ENCODE measurements at places on chromosomes 2 and 18. TPM values are rescaled to one million over a fixed set of nuclear protein-coding genes. Genes with fewer than 3 reads are reported as not detected.

GRCh38 chr2:241066893-241067341, 35.2 kb downstream of the MTERF4 start:
- no peak for DNase-seq

Gene LRP1B
- not detected for total RNA-seq

Gene EFHD1
- total RNA-seq: not detected

Gene AAMP
- 108 TPM for total RNA-seq

GRCh38 chr2:63064197-63064596, 13.6 kb downstream of the OTX1 start:
- DNase-seq: no peak

Gene CFAP221
- not detected for total RNA-seq

DNA sequence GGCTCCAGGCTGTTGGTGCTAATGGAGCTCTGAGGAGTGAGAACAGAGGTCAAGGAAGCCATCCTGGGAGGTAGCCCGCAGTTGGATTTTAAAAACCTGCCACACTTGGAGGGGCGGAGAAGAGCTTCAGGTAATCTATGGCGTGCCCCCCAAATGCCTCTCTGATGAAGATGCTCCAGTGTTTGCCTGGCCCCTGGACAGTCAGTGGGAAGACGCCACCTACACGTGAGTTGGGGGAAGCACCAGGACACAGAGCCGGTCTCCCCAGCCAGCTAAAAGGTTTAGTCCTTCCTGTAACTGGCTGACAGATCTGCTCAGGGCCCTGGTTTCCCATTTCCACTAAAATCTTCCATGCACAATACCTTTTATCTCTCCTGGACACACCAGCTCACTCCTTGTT, 225.0 kb downstream of the TTC32 start:
- no peak for DNase-seq

DNA sequence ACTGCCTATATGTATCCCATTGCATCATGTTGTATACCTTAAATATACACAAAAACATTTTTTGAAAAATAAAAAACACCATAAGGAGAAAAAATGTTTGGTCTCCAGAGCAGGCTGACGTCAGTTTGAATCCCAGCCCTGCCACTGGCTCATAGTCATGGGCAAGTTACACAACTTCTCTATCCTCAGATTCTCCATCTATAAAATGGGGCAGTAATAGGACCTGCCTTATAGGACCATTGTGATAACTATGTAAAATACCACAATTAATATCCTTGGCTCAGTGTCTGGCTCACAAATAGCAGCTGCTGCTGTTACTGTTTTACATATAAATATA, 135.6 kb downstream of the SMAD7 start:
- DNase-seq: no peak

- no peak for DNase-seq
Measured at GRCh38 chr2:21070341-21071257, 26.7 kb upstream of the APOB start.

DNA sequence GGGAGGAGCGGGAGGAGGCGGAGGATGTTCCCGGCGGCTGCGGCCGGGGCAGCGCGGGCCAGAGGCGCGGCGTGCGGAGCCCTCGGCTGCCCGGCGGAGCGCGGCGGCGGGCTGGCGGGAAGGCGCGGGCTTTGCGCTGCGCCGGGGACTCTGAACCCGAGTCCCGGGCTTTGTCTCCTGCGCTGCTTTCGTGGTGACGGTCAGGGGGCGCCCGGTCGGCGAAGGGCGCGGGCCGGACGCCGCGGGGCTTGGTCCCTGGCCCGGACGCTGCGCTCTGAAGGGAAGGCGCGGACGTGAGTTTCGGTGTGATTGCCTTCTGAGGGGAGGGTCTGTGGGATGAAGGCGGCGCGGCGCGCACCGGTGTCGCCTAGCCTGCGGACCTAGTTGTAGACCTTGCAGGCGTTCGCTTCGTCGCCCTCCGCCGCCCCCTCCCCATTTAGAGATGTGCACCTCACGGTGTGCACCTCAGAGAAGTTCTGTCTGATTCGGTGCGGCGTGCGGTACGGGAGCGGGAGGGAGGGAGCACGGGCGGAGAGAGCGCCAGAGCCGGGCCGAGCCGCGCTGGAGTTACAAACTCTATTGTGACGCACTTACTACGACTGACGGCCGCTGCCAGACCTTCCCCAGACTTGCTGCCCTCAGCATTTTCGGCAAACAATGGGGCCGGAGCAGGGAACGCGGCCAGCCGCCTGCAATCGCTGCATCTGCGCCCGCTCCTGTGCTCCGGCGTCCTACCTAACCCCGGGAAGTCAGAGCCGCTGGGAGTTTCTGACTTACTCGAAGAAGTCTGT, 2.1 kb downstream of the BCL2L11 start:
- no peak for DNase-seq

Gene KYNU
- 0.39 TPM for total RNA-seq

- DNase-seq: no peak
Measured at GRCh38 chr2:69833752-69834151, 4.3 kb downstream of the GMCL1 start.

DNA sequence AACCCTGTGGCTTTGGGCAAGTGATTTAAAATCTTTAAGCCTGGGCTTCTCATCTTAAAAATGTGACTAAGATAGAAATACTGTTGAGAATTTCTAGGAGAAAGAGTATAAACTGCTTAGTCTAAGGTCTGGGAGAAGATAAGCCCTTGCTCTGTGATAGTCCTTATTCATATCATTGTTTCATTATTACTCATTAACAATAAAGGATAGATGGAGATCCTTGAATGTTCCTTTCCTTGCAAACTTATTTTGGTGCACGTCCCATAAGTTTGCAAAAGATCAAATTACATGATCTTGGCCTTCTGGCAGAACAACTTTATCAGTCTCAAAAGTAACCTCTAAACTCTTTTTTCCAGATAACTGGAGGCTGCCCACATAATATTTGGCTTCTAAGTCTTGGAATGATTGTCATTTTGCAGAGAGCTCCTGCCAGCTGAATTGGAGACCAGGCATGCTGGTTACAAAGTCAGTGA, 138.3 kb downstream of the FAM124B start:
- peak; percentile 4 for DNase-seq

Gene RTP5
- not detected for total RNA-seq

Gene NEU4
- total RNA-seq: not detected

- peak; percentile 37 for DNase-seq
Measured at GRCh38 chr2:166031054-166031453, 77.5 kb upstream of the TTC21B start.

Gene IRS1
- total RNA-seq: 23.9 TPM

GRCh38 chr2:95354925-95355324, 47.6 kb upstream of the FAHD2A start:
- no peak for DNase-seq

Gene TBC1D8
- 8.3 TPM for total RNA-seq

Gene DNAH6
- total RNA-seq: not detected

GRCh38 chr2:234732404-234733092, 219.3 kb upstream of the SH3BP4 start:
- DNase-seq: no peak

- no peak for DNase-seq
Measured at GRCh38 chr2:171847627-171848026, 46.4 kb downstream of the SLC25A12 start.

- peak; percentile 55 for DNase-seq
Measured at GRCh38 chr2:74379851-74380789, at the start of gene DCTN1. TSS of gene DCTN1 (minus strand) at chr2:74380311. CDS start at chr2:74380037, 274 bp downstream.

Gene MYOM1
- 0.07 TPM for total RNA-seq

DNA sequence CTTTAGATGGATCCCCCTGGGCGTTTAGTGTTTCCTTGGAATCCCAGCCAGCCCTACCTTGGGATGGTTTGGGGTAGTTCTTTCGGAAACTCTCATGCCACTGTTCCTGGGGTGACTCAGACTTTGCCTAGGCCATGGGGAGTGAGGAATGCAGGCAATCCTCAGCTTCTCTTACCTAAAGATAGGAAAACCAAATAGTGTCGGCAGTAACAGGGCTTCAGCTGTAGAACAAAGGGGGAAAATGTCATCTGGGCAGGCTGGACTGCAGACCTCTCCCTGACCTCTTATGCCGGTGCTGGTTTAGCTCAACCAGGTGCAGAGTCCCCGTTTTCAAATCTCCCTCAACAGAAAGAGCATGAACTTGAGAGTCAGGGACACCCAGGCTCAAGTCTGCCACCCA, 252.1 kb downstream of the TSN start:
- DNase-seq: no peak

GRCh38 chr18:3916082-3916481, 466.1 kb downstream of the TGIF1 start:
- DNase-seq: no peak

DNA sequence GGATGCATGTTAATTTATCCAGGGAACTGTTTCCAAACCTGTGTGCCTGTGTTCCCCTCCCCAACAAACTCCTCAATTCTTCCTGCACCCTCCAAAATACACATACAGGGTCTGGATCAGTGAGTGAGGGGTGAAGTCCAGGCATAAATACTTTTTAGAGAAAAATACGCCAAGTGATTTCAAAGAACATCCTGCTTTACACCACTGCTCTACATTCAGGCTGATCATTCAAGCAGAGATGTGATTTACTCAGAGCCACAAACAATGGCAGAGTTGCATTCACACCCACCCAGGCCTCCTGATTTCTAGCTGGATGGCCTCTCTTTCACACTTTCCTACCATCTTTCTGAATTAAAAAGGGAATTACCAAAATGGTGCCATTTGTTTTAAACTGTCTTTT, 289.5 kb upstream of the SLC14A2 start:
- DNase-seq: no peak

DNA sequence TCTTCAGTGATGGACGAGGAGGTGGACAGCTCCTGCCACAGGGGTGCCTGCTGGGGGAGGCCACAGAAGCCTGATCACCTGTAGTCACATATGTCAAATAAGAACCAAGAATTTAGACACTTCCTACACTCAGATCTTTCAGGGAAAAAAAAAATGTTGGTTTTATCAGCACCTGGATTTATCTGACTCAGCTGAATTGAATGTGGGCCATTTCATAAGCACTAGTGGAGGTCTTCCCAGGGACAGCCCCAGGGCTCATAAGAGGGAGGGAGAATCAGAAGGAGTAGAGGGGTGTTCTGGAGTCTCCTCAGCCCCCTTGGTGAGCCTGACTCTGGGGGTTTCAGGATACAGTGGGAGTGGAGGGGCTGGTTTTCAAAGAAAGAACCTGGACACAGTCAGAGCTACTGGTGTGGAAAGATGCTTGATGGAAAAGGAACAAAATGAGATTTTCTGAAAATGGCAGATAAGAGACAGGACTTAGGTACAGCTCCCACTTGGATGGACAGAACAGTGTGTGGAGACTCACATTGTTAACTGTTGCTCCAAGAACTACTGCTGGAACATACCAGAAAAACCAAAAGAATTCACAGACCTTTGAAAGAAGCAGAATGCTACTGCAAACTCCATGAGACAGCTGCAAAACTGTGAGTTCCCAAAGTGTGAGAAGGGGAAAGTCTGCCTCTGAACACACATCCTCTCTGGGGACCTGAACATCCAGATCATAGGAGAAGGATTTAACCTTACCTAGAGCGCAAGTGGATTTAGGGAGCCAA, 45.4 kb downstream of the LCT start:
- DNase-seq: no peak

DNA sequence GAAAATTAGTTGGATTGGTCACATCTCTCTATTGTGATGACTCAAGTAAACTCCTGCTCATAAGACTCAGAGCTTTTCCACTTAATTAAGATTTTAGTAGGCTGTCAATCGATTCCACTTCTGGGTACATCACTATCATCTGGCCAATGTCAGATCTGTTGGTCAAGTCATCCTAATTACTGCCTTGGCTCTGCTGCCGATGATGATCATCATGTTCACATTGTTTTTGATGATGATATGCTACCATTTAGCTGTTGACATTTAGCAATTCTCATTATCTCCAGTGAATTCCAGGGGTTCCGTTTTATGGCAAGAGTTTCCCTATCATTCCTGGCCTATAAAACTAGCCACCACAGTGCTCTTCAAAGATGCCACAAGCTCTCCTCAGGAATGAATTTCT, 253.4 kb downstream of the IKZF2 start:
- DNase-seq: no peak

Gene UCN
- 0.14 TPM for total RNA-seq

Gene OSR1
- 0.18 TPM for total RNA-seq

- DNase-seq: no peak
Measured at GRCh38 chr18:48554610-48555400, 16.0 kb downstream of the CTIF start.

GRCh38 chr2:74741629-74742028, 87.6 kb downstream of the SEMA4F start:
- no peak for DNase-seq

Gene MOGAT1
- total RNA-seq: not detected

Gene SRD5A2
- not detected for total RNA-seq

DNA sequence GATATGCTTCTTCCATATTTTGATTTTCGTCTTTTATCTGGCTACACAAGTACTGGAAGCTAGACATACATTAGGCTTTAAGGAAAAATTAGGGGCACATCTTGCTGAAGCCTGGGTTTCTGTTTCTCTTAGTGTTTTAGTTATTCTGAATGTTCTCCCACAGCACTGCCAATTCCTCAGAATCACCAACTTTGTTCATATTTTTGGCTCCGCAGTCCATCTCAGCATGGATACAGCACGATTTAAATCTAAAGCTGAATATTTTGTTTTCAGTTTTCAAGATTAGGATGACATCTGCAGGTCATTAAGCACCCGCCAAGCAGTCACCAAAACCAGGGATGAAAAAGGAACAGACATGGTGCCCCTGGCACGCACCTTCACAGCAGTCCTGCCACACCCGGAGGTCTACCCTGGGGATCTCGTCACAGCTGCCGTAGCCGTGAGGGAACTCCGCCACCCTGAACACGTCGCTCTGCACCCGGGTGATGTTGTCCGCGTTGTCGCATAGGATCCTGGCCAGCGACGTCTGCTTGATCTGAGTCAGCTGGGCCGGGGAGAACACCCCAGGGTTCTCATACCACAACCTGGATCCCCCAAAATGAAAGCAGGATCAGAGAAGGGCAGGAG, 101.2 kb downstream of the PXDN start:
- DNase-seq: no peak

All from foreskin keratinocyte (primary cell).